ENCODE measurements at places on chromosomes 2 and 18.

DNA sequence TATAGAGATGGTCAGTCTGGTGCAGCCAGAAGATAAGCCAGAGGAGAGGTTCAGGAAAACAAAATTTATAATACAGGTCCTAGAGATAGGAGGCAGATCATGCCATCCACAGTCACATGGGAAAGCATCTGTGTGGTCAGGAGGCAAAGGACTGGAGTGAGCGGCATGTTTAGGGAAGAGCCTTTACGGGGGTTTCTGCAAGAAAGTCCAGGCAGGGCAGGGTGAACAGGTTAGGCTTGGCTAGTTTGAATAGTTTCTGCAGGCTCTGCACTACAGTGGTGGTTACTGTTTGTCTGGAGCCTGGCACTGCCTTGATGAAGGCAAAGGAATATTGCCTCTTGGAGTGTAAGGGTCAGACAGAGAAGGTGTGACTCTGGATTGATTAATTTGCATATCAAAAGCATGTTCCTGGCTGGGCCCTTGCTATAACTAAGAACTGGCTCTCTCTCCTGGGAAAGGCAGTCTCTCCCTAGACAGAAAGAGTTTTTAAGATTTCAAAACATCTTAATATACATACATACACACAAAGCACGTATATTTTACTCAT, 1034.7 kb upstream of the CHAC2 start:
- H3K4me3 ChIP-seq: no peak overlapping the region
- peak; percentile 1 for DNase-seq
- no peaks in the 10 kb centered on the region for H3K36me3 ChIP-seq
- H3K4me1 ChIP-seq: no peaks in the 10 kb centered on the region
- no peak overlapping the region for H3K27ac ChIP-seq

- no peak overlapping the region for H3K4me3 ChIP-seq
- H3K4me1 ChIP-seq: no peaks in the 10 kb centered on the region
- no peak overlapping the region for H3K27ac ChIP-seq
- H3K36me3 ChIP-seq: no peaks in the 10 kb centered on the region
- no peaks in the 10 kb centered on the region for H3K27me3 ChIP-seq
- DNase-seq: no peak
These were observed 487.6 kb downstream of the METTL4 start for GRCh38 chr18:2083691-2084090.

GRCh38 chr2:28282861-28283646, 109.6 kb upstream of the FOSL2 start:
- no peak overlapping the region for H3K27ac ChIP-seq
- no peaks in the 10 kb centered on the region for H3K27me3 ChIP-seq
- no peaks in the 10 kb centered on the region for H3K36me3 ChIP-seq
- no peak for DNase-seq

GRCh38 chr2:194203898-194204297, 1453.1 kb upstream of the SLC39A10 start:
- no peaks in the 10 kb centered on the region for H3K36me3 ChIP-seq
- no peaks in the 10 kb centered on the region for H3K4me1 ChIP-seq
- no peaks in the 10 kb centered on the region for H3K27me3 ChIP-seq
- no peak overlapping the region for H3K27ac ChIP-seq
- H3K4me3 ChIP-seq: no peak overlapping the region
- no peak for DNase-seq

- no peaks in the 10 kb centered on the region for H3K36me3 ChIP-seq
- peaks cover 2% of the 10 kb centered on the region for H3K27me3 ChIP-seq
- no peak for DNase-seq
- H3K4me3 ChIP-seq: no peak overlapping the region
These were observed 234.4 kb downstream of the LPIN1 start for GRCh38 chr2:11980809-11981208.

DNA sequence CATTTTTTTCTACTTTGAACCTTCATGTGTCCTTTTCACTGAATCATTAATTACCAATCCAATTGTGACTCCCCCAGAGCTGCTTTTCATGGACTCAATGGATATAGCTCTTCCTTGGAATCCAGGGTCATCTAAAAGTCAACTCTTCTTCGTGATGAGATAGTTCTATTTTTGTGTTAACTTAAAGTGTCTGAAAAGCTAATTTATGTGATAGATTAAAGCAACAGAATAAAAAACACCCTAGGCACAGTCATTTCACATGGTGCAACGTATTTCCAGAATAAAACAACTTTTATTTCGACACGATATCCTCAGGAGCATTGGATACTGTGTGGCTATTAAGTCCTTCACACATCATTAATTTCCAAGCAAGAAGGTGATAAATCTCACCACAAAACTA, 250.6 kb upstream of the SPHKAP start:
- H3K4me3 ChIP-seq: no peak overlapping the region
- H3K36me3 ChIP-seq: no peaks in the 10 kb centered on the region
- no peak overlapping the region for H3K27ac ChIP-seq
- H3K4me1 ChIP-seq: no peaks in the 10 kb centered on the region

DNA sequence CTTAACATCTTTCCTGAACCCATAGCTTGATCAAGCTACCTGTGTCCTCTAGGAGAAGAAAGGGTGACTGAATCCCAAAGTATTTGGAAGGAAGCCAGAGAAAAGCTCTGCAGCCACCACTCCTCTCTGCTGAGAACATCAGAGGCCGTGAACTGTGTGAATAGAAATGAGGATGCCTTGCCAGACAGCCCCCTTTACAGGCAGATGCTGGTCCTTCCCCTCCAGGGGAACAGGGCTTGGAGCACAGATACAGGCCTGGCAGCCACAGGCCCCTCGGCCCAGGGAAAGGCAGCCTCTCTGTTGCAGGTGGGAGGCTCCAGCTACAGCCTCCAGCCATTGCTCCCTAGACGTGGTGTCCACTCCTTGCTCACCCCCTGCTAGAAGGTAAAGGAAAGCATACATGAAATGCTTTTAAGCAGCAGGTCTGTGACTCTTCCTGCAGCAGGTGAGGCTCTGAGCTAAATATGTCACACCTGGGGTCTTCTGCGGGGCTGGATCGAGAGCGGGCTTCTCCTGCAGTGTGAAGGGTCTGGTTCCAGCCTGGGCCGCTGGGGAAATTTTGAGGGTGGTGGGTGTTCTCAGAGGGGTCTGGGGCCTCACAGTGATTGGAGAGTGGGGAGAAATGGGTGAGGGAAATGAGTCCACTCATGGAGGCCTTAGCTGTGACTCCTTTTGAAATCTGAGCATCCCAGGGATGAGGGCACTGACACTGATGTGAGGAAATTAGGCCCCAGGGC, 234.0 kb downstream of the KLHL29 start:
- H3K4me1 ChIP-seq: no peaks in the 10 kb centered on the region
- H3K4me3 ChIP-seq: no peak overlapping the region
- H3K27me3 ChIP-seq: peaks cover 3% of the 10 kb centered on the region
- H3K36me3 ChIP-seq: no peaks in the 10 kb centered on the region
- no peak overlapping the region for H3K27ac ChIP-seq
- DNase-seq: no peak

DNA sequence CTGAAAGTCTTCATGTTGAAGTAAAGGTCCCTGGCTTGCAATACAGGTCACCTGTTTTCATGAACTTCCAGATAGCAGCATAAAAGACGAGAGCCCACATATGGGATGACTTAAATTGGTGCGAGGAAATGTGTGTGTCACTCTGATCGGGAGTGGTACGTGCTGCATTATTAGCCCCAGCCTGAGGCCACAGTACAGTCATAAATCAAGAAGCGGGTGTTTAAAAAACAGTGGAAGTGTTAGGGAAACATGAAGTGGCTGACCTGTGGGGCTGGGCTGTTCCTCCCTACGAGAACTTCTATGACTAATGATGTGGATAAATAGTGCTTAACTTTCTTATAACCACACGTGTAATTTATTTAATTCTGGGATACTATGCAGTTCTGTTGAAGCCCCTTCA, 24.4 kb downstream of the RDH14 start:
- H3K4me3 ChIP-seq: no peak overlapping the region
- H3K27ac ChIP-seq: no peak overlapping the region
- DNase-seq: peak; percentile 59
- H3K36me3 ChIP-seq: no peaks in the 10 kb centered on the region

DNA sequence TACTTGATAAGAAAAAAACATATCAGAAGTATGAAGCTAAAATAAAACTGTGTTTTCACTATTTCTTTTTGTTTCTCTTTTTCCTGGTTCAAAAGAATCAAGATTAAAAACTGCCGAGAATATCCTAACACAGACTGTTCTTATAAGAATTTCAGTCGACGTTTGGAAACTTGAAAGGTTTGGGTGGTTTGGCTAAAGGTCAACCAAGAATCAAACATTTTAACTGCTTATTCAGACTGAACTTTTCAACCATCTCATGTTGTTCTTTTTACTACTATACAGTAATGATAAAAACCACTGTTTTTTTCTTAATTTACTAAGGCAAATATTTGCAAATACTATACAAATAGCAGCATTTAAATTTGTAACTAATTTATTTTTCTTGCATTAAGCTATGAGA, 308.5 kb upstream of the TFPI start:
- H3K4me1 ChIP-seq: no peaks in the 10 kb centered on the region
- H3K27me3 ChIP-seq: no peaks in the 10 kb centered on the region
- H3K27ac ChIP-seq: no peak overlapping the region

- H3K36me3 ChIP-seq: no peaks in the 10 kb centered on the region
- H3K27ac ChIP-seq: peak overlapping the region; percentile 12
- H3K4me3 ChIP-seq: peak overlapping the region; percentile 38
- DNase-seq: peak; percentile 54
These were observed 182.6 kb upstream of the HAAO start for GRCh38 chr2:42974721-42975717.

DNA sequence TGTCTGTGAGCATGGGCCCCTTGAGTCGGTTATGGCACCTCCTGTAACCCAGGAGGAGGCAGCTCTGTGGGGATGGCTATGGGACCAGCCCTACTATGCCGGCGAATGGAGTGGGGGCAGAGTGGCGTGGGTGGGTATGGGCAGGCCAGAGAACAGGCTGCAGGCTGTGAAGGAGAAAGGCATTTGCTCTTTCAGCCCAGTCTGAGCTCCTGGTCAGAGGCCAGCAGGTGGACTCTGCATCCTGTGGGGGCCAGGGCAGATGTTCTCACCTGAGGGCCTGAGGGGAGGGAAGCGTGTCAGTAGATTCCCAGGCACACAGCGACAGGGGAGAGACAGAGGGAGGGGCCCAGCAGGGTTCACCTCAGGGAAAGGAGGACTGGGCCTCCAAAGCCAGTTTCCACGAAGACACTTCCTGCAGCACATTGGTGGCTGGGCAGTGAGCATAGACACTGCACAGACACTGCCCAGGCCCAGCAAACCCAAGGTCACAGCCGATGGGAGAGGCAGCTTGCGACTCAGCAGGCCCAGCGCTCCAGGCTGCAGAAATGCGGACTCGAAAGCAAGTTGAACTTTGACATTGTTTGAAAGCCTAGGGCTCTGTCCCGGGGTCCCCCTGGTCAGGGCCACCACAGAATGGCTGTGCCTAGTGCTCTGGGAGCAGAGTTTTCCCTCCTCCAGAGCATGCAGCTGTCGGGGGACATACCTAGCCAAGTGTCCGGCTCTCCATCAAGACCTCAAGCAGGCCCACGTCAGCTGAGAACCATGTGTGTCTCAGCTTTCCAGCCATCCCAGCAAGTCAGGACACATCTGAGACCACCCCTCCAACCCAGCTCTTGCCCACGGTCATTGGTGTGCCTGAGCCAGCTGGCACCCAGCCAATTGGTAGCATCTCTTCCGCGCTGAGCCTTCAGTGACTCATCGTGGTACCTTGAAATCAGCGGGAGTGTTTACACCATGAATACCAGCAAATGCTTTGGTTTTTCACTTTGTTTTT, 53.8 kb downstream of the TGOLN2 start:
- no peaks in the 10 kb centered on the region for H3K36me3 ChIP-seq
- peaks cover 1% of the 10 kb centered on the region for H3K27me3 ChIP-seq
- H3K4me1 ChIP-seq: peaks cover 15% of the 10 kb centered on the region
- H3K4me3 ChIP-seq: no peak overlapping the region
- no peak overlapping the region for H3K27ac ChIP-seq

DNA sequence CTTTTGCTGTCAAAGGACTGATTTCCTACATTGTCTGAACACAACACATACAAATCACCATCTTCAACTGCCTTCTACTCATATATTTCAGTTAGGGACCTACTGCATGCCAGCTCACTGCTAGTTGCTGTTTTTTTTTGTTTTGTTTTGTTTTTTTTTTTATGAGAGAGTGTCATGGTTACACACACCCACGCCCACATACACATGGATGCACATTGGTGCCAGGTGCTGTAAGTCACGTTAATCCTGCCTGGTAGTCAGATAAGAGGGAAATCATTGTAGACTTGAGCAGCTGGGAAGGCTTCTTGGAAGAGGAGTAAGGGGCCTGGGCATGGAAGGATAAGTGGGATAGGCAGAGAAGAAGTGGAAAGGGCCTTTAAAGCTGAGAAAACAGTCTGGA, 209.9 kb downstream of the TDRD15 start:
- H3K27me3 ChIP-seq: no peaks in the 10 kb centered on the region
- H3K4me3 ChIP-seq: no peak overlapping the region
- no peak for DNase-seq
- H3K36me3 ChIP-seq: no peaks in the 10 kb centered on the region
- H3K27ac ChIP-seq: no peak overlapping the region

DNA sequence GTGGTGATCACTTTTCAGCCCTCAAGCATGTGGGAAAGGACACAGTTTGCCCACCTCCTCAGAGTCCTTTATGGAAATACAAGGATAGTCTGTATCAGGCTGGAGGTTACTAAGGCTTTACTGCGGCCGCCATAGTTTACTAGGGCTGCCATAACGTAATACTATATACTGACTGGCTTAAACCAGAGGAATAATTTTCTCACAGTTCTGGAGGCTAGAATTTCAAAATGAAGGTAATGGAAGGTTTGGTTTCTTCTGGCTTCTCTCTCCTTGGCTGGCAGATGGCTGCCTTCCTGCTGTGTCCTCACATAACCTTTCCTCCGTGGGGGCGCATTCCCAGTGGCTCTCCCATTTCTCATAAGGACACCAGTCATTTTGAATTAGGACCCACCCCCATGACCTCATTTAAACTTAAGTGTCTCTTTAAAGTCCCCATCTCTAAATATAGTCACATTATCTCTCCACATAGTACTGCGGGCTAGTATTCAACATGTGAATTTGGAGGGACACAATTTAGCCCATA, 12.5 kb upstream of the ATIC start:
- H3K27ac ChIP-seq: no peak overlapping the region
- no peaks in the 10 kb centered on the region for H3K4me1 ChIP-seq
- no peaks in the 10 kb centered on the region for H3K36me3 ChIP-seq
- DNase-seq: no peak

GRCh38 chr2:126645211-126645618, 10.7 kb upstream of the GYPC start:
- no peak for DNase-seq
- H3K36me3 ChIP-seq: no peaks in the 10 kb centered on the region
- H3K4me3 ChIP-seq: no peak overlapping the region
- no peak overlapping the region for H3K27ac ChIP-seq

DNA sequence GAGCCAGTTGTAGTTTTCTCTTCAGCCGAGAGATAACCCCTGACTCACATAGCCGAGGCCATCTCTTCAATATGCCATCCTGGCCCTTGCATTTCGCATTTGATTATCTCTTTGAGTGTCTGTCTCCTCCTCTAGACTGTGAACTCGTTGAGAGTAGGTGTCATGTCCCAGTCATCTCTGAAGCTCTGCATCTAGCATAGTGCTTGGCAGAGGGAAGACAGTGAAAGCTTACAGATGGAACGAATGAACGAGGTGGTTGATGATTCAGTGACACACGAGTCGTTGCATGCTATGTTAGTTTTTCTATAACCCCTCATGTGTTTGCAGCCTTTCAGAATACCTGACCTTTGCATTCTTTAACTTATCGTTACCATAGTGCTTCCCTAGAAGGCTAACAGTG, 59.9 kb upstream of the CYRIA start:
- DNase-seq: no peak
- H3K27ac ChIP-seq: no peak overlapping the region
